ENCODE measurements at places on chromosomes 4 and X. TPM values are rescaled to one million over a fixed set of nuclear protein-coding genes. Genes with fewer than 3 reads are reported as not detected.

GRCh38 chrX:81195712-81196111 lies 6.0 kb downstream of the HMGN5 start:
- no peaks in the 10 kb centered on the region for H3K36me3 ChIP-seq
- no peak overlapping the region for H3K4me3 ChIP-seq
- H3K27ac ChIP-seq: no peak overlapping the region
- peak; percentile 36 for DNase-seq
- H3K27me3 ChIP-seq: no peaks in the 10 kb centered on the region
- H3K4me1 ChIP-seq: no peaks in the 10 kb centered on the region

- H3K27me3 ChIP-seq: no peaks in the 10 kb centered on the region
- no peak overlapping the region for H3K27ac ChIP-seq
- H3K4me3 ChIP-seq: no peak overlapping the region
- no peaks in the 10 kb centered on the region for H3K36me3 ChIP-seq
These were observed 4.6 kb downstream of the TXK start for GRCh38 chr4:48129307-48130014.

DNA sequence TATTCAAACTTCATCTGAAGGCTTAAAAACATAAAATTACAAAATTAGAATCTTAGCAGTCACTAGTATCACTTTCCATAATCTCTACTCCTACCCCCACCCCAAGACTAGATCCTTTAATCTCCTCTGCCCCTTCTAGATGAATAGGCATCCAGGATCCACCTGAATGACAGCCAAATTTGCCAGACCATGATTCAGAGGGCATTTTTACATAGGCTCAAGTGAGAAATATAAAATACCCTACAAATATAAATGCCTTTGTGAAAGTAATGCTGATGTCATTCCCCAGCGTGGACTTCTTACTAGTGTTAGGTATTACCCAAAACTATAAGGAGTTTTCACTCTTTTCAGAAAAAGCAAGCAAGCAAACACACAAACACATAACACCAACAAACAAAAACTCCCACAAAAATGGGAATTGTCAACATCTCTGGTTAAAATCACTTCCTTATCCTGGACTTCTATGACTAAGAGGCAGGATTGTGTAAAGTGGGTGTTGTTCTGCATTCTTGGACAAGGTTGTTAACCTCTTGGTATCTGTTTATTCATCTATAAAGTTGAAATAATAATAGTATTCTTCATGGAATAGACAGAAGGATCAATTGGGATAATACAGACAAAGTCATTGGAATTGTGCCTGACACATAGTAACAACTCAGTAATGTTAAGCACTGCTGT lies 51.3 kb upstream of the TMPRSS11F start:
- no peaks in the 10 kb centered on the region for H3K36me3 ChIP-seq
- H3K4me1 ChIP-seq: no peaks in the 10 kb centered on the region
- peak; percentile 4 for DNase-seq

- peaks cover 3% of the 10 kb centered on the region for H3K4me1 ChIP-seq
- no peak overlapping the region for H3K4me3 ChIP-seq
- peaks cover 3% of the 10 kb centered on the region for H3K27me3 ChIP-seq
- DNase-seq: no peak
- H3K36me3 ChIP-seq: no peaks in the 10 kb centered on the region
These were observed 33.0 kb downstream of the FHIP1A start for GRCh38 chr4:151442002-151442401.

- DNase-seq: no peak
- H3K4me3 ChIP-seq: no peak overlapping the region
- H3K27ac ChIP-seq: no peak overlapping the region
- H3K36me3 ChIP-seq: no peaks in the 10 kb centered on the region
- H3K4me1 ChIP-seq: no peaks in the 10 kb centered on the region
These were observed 191.9 kb downstream of the PPP1R2C start for GRCh38 chrX:42585842-42586621.

GRCh38 chr4:10803713-10804343 lies 119.3 kb upstream of the CLNK start:
- no peaks in the 10 kb centered on the region for H3K27me3 ChIP-seq
- H3K4me3 ChIP-seq: no peak overlapping the region
- DNase-seq: no peak
- no peak overlapping the region for H3K27ac ChIP-seq
- no peaks in the 10 kb centered on the region for H3K36me3 ChIP-seq

GRCh38 chrX:6852869-6853268 lies 294.6 kb upstream of the STS start:
- no peaks in the 10 kb centered on the region for H3K36me3 ChIP-seq
- H3K27me3 ChIP-seq: peaks cover 4% of the 10 kb centered on the region

GRCh38 chr4:45062935-45063545 lies 336.7 kb upstream of the GNPDA2 start:
- no peak overlapping the region for H3K4me3 ChIP-seq
- peaks cover 2% of the 10 kb centered on the region for H3K4me1 ChIP-seq
- no peak overlapping the region for H3K27ac ChIP-seq

GRCh38 chr4:16544251-16544721 lies 318.0 kb upstream of the TAPT1 start:
- peaks cover 2% of the 10 kb centered on the region for H3K4me1 ChIP-seq
- no peaks in the 10 kb centered on the region for H3K27me3 ChIP-seq
- H3K36me3 ChIP-seq: no peaks in the 10 kb centered on the region
- DNase-seq: no peak
- no peak overlapping the region for H3K27ac ChIP-seq

GRCh38 chr4:151263455-151263854 lies 13.5 kb upstream of the PRSS48 start:
- H3K27ac ChIP-seq: no peak overlapping the region
- H3K4me3 ChIP-seq: no peak overlapping the region
- no peaks in the 10 kb centered on the region for H3K36me3 ChIP-seq
- H3K4me1 ChIP-seq: peaks cover 5% of the 10 kb centered on the region

GRCh38 chrX:114797494-114797893 lies 213.6 kb downstream of the HTR2C start:
- no peak overlapping the region for H3K4me3 ChIP-seq
- H3K36me3 ChIP-seq: no peaks in the 10 kb centered on the region
- no peaks in the 10 kb centered on the region for H3K27me3 ChIP-seq
- H3K4me1 ChIP-seq: no peaks in the 10 kb centered on the region

DNA sequence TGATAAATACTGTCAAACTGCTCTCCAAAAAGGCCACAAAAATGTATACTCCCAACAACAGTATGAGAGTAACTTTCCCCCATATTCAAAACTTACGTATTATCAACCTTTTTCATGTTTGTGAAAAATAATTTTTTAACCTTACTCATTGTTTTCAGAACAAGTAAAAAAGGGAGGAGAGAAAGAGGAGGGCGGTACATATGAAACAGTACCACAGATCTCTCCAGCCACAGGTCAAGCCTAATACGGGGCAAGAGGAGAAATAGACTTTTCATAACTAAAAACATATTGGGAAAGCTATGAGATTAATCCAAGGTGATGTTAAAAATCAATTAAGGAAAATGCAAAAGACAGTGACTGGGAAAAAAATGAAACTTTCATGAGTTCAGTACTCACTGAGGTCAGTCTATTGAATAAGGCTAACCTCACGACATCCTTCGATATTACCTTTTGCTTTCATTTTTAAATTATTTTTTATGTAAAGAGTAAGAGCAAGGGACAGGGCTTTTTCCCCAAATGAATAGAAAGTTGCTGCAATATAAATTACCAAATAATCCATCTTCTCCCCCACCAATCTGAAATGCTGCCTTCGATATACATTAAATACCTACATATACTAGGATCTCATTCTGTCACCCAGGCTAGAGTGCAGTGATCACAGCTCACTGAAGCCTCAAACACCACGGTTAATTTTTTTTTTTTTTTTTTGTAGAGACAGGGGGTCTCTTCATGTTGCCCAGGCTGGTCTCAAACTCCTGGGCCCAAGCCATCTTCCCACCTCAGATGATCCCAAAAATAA lies 25.3 kb downstream of the FBXW7 start:
- H3K4me1 ChIP-seq: no peaks in the 10 kb centered on the region
- H3K36me3 ChIP-seq: no peaks in the 10 kb centered on the region
- no peak for DNase-seq
- no peak overlapping the region for H3K27ac ChIP-seq
- no peak overlapping the region for H3K4me3 ChIP-seq
- no peaks in the 10 kb centered on the region for H3K27me3 ChIP-seq

DNA sequence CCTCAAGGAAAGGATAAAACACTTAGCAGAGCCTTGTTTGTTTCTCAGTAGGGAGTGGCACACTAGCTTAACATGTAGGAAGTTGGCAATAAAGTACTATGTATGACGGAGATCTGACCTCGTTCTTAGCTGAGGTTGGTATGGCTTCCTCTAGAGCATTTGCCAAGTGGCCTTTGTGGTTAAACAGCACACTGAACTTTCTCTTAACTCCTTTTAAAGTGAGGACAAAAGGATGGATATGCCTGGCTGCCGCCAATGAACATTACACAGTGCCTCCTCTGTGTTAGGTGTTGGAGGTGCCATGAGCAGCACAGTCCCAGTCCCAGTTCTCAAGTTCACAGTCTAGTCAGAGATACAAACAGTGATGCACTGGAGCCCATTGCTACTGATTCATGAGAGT lies 54.4 kb downstream of the VGLL1 start:
- peaks cover 14% of the 10 kb centered on the region for H3K27me3 ChIP-seq
- H3K4me3 ChIP-seq: no peak overlapping the region
- DNase-seq: no peak
- no peaks in the 10 kb centered on the region for H3K36me3 ChIP-seq
- no peaks in the 10 kb centered on the region for H3K4me1 ChIP-seq

DNA sequence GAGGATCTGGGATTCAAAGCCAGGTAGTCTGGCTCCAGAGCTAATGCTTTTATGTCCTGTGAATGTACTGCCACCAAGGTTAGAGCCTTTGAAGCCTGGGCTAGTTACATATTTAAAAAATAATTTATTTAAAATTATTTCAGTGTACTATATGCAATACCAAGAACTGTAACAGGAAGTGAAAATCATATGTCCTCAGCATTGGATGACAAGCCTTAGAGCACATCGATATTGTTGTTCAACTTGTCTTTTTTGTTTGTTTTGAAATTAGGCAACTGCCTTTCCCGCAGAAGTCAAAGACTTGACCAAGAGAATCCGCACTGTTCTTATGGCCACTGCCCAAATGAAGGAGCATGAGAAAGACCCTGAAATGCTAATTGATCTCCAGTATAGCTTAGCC lies 73.1 kb upstream of the IL13RA1 start:
- H3K4me1 ChIP-seq: no peaks in the 10 kb centered on the region
- peaks cover 4% of the 10 kb centered on the region for H3K36me3 ChIP-seq
- H3K27ac ChIP-seq: no peak overlapping the region
- no peak for DNase-seq
- no peak overlapping the region for H3K4me3 ChIP-seq

DNA sequence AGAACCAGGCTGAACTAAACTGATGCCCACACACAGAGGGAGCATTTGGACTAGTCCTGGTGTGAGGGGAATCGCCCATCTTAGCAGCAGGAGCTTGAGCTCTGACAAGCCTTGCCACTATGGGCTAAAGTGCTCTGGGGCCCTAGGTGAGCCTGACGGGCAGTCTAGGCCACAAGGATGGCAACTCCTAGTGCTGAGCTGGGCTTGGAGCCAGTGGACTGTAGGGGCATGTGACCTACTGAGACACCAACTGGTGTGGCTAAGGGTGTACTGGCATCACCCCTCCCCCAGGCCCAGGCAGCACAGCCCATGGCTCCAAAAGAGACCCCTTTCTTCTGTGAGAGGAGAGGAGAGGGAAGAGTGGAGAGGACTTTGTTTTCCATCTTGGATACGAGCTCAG lies 14.5 kb downstream of the CENPU start:
- H3K36me3 ChIP-seq: peaks cover 27% of the 10 kb centered on the region
- H3K27me3 ChIP-seq: no peaks in the 10 kb centered on the region
- H3K4me3 ChIP-seq: no peak overlapping the region
- no peak for DNase-seq

DNA sequence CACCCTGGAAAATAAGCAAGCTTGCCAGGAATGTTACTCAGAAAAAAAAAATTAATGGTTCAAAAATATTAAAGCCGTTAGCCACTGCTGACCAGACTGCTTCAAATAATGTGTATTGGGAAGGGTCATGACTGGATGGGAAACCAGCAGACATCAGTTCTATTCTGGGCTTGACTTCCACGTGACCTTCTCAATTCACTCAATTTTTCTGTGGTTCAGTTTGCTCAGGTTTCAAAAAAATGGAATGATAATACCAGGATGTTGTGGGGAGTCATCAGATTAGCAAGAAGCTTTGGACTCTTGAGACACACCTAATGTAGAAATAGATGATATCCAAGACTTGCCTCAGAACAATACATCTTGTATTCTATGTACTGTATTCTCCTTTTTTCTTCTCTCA lies 541.9 kb upstream of the BOD1L1 start:
- H3K4me1 ChIP-seq: no peaks in the 10 kb centered on the region
- no peaks in the 10 kb centered on the region for H3K36me3 ChIP-seq
- no peak for DNase-seq
- no peak overlapping the region for H3K27ac ChIP-seq

DNA sequence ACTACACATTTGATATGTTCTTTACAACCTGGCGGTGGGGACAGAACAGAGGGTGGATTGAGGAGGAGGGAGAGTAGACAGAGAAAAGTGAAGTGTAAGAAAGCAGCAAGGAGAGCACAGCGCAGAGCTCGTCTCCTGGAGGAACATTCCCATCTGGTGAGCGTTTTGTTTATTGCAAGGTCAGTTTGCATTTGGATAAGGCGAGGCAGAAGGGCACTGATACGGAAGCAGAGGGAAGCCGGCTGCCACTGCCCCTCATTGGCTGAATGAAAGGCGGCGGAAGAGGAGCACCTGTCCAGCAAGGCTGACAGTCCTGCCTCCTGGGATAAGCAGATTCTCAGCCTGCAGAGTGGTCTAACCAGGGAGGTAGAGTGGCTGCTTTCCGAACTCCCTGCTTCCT lies 83.2 kb downstream of the GPR143 start:
- peaks cover 11% of the 10 kb centered on the region for H3K36me3 ChIP-seq
- peaks cover 3% of the 10 kb centered on the region for H3K4me1 ChIP-seq
- peaks cover 23% of the 10 kb centered on the region for H3K27me3 ChIP-seq
- no peak overlapping the region for H3K27ac ChIP-seq
- peak; percentile 59 for DNase-seq

- no peak overlapping the region for H3K27ac ChIP-seq
- H3K36me3 ChIP-seq: no peaks in the 10 kb centered on the region
- no peak overlapping the region for H3K4me3 ChIP-seq
- H3K4me1 ChIP-seq: no peaks in the 10 kb centered on the region
- DNase-seq: no peak
- no peaks in the 10 kb centered on the region for H3K27me3 ChIP-seq
These were observed 322.7 kb upstream of the HAND2 start for GRCh38 chr4:173852775-173853174.

- H3K4me3 ChIP-seq: no peak overlapping the region
- H3K27ac ChIP-seq: no peak overlapping the region
- no peaks in the 10 kb centered on the region for H3K27me3 ChIP-seq
- H3K36me3 ChIP-seq: no peaks in the 10 kb centered on the region
- H3K4me1 ChIP-seq: peaks cover 18% of the 10 kb centered on the region
- peak; percentile 37 for DNase-seq
These were observed 4.6 kb downstream of the ARHGAP10 start for GRCh38 chr4:147736458-147736857.

- no peaks in the 10 kb centered on the region for H3K36me3 ChIP-seq
- H3K27me3 ChIP-seq: peaks cover 4% of the 10 kb centered on the region
These were observed at the start of gene IL2RG for GRCh38 chrX:71111141-71111843. Gene IL2RG (minus strand): TSS chrX:71111577. CDS start chrX:71111539, 38 bp downstream.

PSAPL1 gene
- polyA plus RNA-seq: not detected

NDST4 gene
- 0.99 TPM for polyA plus RNA-seq

HTRA3 gene
- polyA plus RNA-seq: 61.2 TPM

SORCS2 gene
- 17.5 TPM for polyA plus RNA-seq

SLBP gene
- 40.0 TPM for polyA plus RNA-seq

MAGEA1 gene
- not detected for polyA plus RNA-seq

CXorf65 gene
- 0.84 TPM for polyA plus RNA-seq

NXF2B gene
- polyA plus RNA-seq: not detected

MRPS18C gene
- polyA plus RNA-seq: 45.0 TPM

KLHL4 gene
- 7.1 TPM for polyA plus RNA-seq

RAB39B gene
- polyA plus RNA-seq: 0.68 TPM

CT45A2 gene
- polyA plus RNA-seq: not detected

CXCL5 gene
- 0.09 TPM for polyA plus RNA-seq

FAM47B gene
- not detected for polyA plus RNA-seq
